ENCODE measurements at places on chromosomes 4 and X. TPM values are rescaled to one million over a fixed set of nuclear protein-coding genes. Genes with fewer than 3 reads are reported as not detected.

RPS6KA6 gene
- total RNA-seq = 4.0 TPM

AGTR2 gene
- not detected for total RNA-seq

STOX2 gene
- total RNA-seq = 0.59 TPM

ARHGEF6 gene
- total RNA-seq = 17.4 TPM

FAM120C gene
- total RNA-seq = 8.0 TPM

CDS1 gene
- total RNA-seq = under 0.01 TPM

FGF5 gene
- 7.7 TPM for total RNA-seq

FGA gene
- total RNA-seq = not detected

DCAF4L1 gene
- total RNA-seq = under 0.01 TPM

NXF2 gene
- total RNA-seq = not detected

IQCM gene
- not detected for total RNA-seq

FAAH2 gene
- total RNA-seq = under 0.01 TPM

CPLX1 gene
- not detected for total RNA-seq

KCND1 gene
- 0.29 TPM for total RNA-seq

DOK7 gene
- total RNA-seq = not detected

INPP4B gene
- 15.6 TPM for total RNA-seq

BGN gene
- total RNA-seq = 210 TPM

PDCL2 gene
- not detected for total RNA-seq

BMP3 gene
- total RNA-seq = not detected

HELT gene
- not detected for total RNA-seq

XKRX gene
- total RNA-seq = 0.29 TPM

TMPRSS11B gene
- total RNA-seq = not detected

TASL gene
- total RNA-seq = not detected

NPY2R gene
- total RNA-seq = 0.36 TPM

ADAMTS3 gene
- 2.2 TPM for total RNA-seq

APLN gene
- total RNA-seq = 0.72 TPM

NHS gene
- 16.8 TPM for total RNA-seq

SRPX2 gene
- total RNA-seq = 36.9 TPM

RBMXL3 gene
- not detected for total RNA-seq
